PC-3 (cell line): ENCODE measurements at places on chromosomes 1 and 21. TPM values are rescaled to one million over a fixed set of nuclear protein-coding genes. Genes with fewer than 3 reads are reported as not detected.

PGBD5 gene
- under 0.01 TPM in 1 of 2 replicates, not detected in the other for total RNA-seq

DNA sequence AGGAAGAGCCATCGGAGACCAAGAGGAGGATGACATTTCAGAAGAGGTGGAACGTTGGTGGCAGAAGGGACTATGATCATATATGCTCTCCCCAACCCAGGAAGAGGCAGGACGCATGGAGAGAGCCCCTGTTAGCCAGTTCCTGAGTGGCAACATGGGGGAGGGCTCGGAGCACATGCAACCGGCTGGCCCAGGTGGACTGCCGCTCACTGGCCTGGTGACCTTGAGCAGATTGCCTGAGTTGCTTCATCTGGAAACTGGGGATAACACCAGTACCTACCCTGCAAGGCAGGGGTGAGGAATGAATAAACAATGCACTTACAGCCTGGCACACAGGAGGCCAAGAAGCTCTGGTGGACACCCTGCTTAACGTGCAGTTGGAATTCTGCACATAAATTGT, 29.0 kb downstream of the SYT6 start:
- H3K27me3 ChIP-seq: no peaks in the 10 kb centered on the region
- H3K36me3 ChIP-seq: no peaks in the 10 kb centered on the region
- H3K27ac ChIP-seq: no peak overlapping the region
- DNase-seq: no peak

MTARC2 gene
- 13.3 and 17.7 TPM in 2 replicates for total RNA-seq

CEPT1 gene
- 20.6 and 29.6 TPM in 2 replicates for total RNA-seq

- H3K36me3 ChIP-seq: no peaks in the 10 kb centered on the region
- H3K4me3 ChIP-seq: peak overlapping the region; percentile 60
- peaks cover 7% of the 10 kb centered on the region; the same call in 1 of the 2 replicates for H3K4me1 ChIP-seq
- DNase-seq: peak; percentile 10
- H3K27me3 ChIP-seq: no peaks in the 10 kb centered on the region
Measured at GRCh38 chr1:11731691-11732283, 4.1 kb upstream of the AGTRAP start.

GRCh38 chr1:37177230-37177864, 143.0 kb upstream of the GRIK3 start:
- H3K27me3 ChIP-seq: peaks cover 27% of the 10 kb centered on the region
- DNase-seq: peak; percentile 44
- H3K36me3 ChIP-seq: no peaks in the 10 kb centered on the region

AKNAD1 gene
- total RNA-seq: 0.07 and 1.8 TPM in 2 replicates

CHIA gene
- not detected in 2 replicates for total RNA-seq
